Motor neuron (in vitro differentiated cells): ENCODE measurements at places on chromosomes 3 and 15.

- peak; percentile 85 for ATAC-seq
These were observed 5.9 kb upstream of the CALML4 start for GRCh38 chr15:68210821-68211655.

DNA sequence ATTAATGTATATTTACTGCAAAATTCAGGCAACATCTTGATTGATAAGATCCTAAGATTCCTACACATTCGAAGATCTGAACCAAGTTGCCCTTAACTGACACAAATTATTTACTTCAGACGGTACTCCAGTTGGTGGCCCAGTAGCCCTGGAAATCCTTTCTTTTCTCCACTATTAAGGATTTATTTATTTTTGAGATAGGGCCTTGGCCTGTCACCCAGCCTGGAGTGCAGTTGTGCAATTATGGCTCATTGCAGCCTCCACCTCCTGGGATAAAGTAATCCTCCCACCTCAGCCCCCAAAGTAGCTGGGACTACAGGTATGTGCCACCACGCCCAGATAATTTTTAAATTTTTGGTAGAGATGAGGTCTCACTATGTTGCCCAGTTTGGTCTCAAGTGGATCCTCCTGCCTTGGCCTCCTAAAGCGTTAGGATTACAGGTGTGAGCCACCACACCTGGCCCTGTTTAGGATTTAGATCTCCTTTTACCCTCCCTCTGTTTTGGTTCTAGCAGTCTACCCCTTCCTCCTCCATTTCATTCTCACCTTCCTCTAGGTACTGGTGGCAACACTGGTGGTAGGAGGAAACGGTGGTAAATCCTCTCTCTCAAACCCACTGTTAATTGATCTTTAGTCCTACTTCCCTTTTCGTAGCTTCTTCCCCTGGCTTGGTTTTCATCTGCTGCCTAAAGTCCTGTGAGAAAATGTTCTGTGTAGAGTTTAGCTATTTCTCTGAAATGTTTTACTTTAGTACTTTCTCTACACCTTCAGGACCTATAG is 12.7 kb upstream of the ZNF609 start:
- no peak for ATAC-seq

- ATAC-seq = peak; percentile 96
These were observed 12.9 kb downstream of the C15orf62 start for GRCh38 chr15:40782609-40783227.

DNA sequence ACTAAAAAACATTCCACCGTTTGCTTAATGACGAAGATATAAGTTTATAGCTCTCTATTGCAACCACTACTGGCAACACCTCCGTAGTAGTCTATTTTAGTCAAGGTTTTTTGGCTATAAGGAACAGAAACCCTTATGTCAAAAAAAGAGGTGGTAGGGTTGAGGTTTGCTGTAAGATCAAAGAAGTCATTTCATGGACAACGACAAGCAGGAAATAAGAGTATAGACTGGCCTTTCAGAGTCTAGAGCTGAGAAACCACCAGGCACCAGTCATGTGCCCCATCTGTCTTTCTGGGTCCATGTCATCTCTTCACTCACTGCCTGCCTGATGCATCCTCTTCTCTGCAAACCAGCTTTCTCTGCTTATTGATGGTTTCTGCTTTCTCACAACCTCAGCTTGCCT is 42.7 kb downstream of the THBS1 start:
- no peak for ATAC-seq

- peak; percentile 30 for ATAC-seq
These were observed 580.8 kb upstream of the ALCAM start for GRCh38 chr3:104785947-104786346.

DNA sequence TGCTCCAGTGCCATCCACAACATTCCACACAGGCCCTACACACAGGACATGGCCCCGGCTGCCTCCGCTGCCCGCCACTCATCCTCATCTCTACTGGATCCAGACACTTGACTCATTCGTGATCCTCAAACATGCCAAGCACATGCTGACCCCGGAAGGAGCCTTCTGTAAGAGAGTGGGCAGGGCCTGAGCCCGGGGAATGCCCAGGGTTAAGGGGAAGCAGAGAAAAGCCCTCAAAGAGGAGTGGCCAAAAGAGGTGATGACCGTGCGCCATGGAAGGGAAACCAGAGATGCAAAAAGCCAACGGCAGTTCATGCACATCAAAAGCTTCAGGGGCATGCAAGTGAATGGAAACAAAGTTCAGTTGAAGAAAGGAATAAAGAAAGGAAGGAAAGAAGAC is 46.1 kb downstream of the RFTN1 start:
- ATAC-seq = no peak

- no peak for ATAC-seq
These were observed 172.5 kb downstream of the MTHFS start for GRCh38 chr15:79724312-79724711.

DNA sequence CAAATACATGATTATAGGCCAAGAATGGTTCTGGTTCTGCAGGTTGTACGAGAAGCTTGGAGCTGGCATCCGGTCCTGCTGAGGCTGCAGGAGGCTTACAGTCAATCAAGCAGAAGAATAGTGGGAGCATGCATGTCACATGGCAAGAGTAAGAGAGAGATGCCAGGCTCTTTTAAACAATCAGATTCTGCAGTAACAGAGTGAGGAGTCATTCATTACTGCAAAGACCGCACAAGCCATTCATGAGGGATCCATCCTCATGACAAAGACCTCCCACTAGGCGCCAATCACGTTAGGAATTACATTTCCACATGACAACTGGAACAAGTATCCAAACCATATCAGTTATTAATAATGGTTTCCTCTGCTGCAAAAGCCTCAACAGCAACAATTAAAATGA is 536.8 kb downstream of the CADM2 start:
- no peak for ATAC-seq

- ATAC-seq = no peak
These were observed 63.6 kb downstream of the OSTN start for GRCh38 chr3:191262650-191263049.

GRCh38 chr3:195195321-195196209 is 75.4 kb downstream of the XXYLT1 start:
- ATAC-seq = peak; percentile 84

DNA sequence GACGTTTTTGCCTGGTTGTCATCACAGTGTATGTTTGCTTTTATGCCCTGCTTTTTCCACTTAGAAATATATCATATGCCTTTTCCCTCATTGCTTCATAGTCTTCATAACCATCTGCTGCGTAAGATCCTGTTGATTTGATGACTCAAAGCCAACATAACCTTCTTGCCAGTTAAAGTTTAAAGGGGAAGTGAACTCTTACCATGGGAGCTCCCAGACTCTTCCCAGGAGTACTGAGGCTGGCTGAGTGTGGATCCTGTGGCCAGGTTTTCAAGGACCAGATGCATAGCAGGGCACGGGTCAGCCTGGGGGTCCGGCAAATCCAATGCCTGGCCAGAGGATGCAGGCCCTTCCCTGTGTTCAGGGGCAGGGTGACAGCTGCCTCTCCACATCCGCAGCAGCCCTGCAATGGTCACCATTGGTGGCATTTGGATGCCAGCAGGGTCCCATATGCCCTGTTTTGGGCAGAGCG is 42.0 kb upstream of the SACM1L start:
- no peak for ATAC-seq

DNA sequence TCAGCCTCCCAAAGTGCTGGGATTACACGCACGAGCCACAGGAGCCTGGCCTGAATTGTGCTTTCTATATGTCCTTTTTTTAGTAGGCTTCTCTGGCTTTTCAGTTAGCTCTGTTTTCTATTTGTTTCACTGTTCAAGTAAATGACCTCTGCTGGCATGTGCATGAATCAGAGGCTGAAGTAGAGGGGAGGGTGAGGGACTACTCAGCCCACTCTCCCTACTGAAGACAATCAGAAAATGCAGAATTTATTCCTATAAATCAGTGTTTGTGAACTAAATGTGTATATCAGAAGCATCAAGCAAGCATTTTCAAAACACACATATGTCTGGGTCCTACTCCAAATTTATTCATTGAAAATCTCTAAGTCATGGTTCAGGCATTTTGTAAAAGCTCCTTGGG is 45.0 kb downstream of the ZMAT3 start:
- peak; percentile 50 for ATAC-seq

DNA sequence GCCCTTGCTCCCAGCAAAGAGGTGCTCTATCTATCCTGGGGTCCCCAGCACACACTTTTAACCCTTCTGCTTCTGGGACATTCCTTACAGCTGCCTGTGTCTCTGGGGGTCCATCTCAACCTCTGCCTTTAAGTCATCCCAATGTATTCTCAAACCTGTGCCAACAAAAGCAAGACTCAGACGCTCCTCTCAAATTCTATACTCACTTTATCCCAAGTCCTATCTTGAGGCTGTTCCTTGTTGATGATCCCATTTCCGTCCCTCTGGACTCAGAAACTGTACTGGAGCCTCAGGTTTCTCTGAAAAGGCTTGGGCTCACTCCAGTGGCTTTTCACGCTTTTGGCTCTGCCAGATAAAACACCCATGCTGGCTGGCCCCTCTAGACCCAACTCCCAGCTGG is 69.7 kb downstream of the XXYLT1 start:
- ATAC-seq = no peak

DNA sequence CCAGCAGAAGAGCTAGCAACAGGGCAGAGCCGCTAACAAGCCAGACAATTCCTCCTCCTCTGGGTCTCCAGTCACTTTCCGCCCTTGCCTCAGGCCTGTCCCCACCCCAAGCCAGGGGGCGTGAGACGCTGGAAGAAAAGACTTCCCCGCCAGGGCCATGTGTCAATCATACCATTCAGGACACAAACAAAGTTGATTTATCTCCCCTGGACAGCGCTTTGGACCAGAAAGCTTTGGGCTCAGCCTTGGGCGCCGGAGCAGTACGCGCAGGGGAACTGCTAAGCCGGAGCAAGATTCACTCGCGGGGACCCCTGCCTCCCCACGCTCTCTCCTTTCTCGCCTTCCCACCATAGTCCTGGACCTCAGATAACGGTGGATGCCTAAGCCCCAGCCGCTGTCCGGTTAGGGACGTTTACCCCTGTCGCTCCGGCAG is 479 bp downstream of the LRRC2 start:
- peak; percentile 9 for ATAC-seq

DNA sequence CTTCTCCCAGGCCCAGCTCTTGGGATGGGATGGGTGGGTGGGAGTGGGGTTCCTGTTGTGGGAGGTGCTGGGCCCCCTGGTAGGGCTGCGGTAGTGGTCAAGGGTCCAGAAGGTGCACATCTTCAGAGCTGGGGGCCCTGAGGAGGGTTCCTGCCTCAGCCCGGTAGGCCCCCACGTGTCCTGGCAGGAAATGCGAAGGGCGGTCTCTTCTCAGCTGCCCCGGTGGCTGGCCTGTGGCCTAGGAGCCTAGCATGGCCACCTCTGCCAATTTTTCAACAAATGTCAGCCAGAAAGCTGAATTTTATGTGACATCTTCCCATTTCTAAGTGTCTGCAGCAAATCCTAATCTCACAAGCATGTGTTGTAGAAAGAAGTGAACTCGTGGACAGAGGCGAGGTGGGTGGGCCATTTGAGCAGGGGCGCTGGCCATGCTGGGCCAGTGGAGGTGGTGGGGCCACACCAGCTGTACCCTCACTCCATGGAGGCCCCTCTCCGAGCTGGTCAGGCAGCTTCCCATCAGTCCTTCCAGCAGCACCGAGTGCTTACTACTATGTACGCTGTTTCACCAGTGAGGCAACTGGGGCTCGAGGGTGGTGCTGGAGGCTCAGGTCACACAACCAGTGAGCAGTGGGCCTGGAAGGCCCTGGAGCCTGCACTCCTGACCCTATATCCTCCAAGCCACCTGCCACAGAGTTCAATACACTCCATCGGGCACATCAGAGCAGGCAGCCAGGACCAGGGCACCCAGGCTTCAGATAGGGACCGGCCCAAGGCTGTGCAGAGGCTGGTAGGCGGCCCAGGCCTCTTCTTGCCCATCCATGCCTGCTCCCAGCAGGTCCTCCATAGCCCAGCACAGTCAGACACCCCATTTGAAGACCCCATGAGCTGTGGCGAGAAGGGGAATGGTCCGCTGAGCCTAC is 23.2 kb downstream of the FBLN2 start:
- no peak for ATAC-seq

- ATAC-seq = peak; percentile 25
These were observed 533 bp downstream of the ARF4 start for GRCh38 chr3:57596495-57597126.

DNA sequence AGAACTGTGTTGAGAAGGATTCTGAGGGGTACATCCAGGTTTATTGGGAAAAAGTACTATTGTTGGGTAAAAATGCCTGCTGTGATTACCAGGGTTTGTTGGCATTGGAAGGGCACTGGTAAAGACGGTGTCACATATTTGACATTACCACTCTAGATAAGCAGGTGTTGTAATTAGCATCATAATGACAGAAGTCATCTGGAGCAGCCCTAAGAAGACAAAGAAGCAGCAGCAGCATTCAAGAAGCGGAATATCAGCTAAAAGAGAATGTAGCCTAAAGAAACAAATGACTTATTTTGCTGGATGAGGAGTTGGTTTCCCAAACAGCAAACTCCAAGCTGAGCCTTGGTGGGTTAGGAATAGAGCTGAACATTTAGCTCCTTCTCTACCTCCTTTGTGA is 30.5 kb upstream of the ZFAND6 start:
- no peak for ATAC-seq

GRCh38 chr15:78018946-78019644 is 58.4 kb downstream of the TBC1D2B start:
- ATAC-seq = no peak

GRCh38 chr15:31341496-31342195 is 15.0 kb downstream of the KLF13 start:
- no peak for ATAC-seq

GRCh38 chr3:100577382-100578008 is 31.9 kb upstream of the ADGRG7 start:
- ATAC-seq = no peak

GRCh38 chr3:195895861-195896360 is 12.4 kb downstream of the TNK2 start:
- ATAC-seq = peak; percentile 27

- peak; percentile 83 for ATAC-seq
These were observed 9.6 kb upstream of the LRRK1 start for GRCh38 chr15:100909565-100909964.

GRCh38 chr15:78110096-78110495 is 17.7 kb downstream of the SH2D7 start:
- no peak for ATAC-seq

GRCh38 chr3:119346076-119346496 is 51.9 kb downstream of the ARHGAP31 start:
- peak; percentile 74 for ATAC-seq

DNA sequence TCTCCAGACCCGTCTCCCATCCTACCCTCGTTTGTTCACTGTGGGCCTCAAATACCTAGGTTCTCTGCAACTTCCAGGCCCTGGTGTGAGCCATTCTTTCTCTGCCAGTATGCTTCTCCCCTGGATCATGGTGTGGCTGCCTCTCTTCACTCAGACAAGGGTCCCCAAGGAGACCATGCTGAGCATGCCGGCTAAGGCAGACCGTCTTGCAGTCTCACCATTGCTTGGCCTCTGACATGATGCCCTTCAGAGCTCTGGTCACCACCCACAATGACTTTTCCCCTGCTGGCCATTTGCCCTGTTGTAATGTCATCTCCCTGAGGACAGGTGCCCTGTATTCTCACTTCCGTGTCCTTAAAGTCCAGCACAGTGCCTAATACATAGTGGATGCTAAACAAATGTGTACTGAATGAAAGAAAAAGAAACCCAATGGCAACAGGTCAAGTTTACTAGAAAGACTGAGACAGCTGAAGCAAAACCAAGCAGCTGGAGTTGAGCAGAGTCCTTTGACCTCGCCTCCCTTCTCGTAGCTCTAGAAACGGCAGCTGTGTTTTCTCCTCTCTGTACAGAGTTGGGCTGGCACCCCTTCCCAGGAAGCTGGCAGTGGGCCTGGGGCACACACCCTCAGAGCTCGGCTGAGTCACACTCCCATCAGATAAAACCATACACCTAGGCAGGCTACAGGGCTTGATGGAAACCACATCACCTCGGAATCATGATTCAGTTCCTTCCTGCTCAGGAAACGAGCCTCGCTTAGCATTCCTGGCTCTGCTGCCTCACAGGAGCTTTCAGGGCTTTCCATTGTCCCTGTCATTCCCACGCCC is 8.6 kb downstream of the TLR9 start:
- ATAC-seq = peak; percentile 53
